ENCODE measurements at places on chromosomes 16 and 17. TPM values are rescaled to one million over a fixed set of nuclear protein-coding genes. Genes with fewer than 3 reads are reported as not detected.

DNA sequence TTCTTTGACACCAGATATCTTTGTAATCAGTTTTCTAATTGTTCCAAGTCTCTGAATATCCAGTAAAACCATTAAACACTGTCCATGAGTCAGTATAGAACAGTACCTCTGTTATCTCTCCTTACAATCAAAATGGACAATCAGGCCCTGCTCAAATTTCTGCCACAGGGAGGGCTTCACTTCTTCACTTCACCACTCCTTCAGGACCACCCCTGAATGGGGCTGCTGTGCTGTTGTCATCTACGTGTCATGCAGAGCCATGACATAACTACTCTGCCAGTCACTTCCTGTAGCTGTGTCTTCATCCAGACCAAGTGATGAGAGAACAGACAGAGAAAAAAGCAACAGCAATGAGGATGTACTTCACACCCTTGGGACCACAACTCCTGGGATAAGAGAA lies 116.9 kb downstream of the TANC2 start:
- no peak for DNase-seq

DNA sequence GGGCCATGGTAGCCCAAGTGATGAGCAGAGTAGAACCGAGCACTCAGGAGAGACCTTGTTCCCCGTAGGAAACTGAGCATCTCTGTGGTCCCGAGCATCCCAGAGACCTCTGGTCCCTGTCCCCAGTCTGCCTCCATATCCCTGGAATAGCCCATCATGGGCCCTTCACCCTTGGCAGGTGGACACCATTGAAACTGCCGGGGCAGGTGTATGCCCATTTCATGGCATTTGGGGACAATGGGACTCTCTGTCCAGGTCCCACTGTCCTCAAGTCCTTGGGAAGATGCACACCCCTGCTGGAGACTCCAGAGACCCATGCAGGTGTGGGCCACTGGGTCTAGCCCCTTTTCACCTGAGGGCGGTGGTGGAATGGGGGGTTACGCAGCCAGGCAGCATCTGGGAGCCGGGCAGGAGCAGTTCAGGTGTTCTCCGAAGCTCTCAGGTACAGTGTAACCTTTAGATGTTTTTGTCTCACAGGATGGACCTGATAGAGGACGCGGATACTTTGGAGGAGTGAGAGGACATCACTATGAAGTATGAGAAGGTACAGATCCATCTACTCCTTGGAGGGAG lies 75.9 kb downstream of the GOSR1 start:
- no peak for DNase-seq

- peak; percentile 81 for DNase-seq
These were observed 97.5 kb downstream of the METRNL start for GRCh38 chr17:83176623-83177583.

GRCh38 chr17:17681187-17681743 lies at the start of gene RAI1:
RAI1 (plus strand) TSS chr17:17681458; CDS start chr17:17792949, 111,491 bp downstream.
- DNase-seq: no peak

DNA sequence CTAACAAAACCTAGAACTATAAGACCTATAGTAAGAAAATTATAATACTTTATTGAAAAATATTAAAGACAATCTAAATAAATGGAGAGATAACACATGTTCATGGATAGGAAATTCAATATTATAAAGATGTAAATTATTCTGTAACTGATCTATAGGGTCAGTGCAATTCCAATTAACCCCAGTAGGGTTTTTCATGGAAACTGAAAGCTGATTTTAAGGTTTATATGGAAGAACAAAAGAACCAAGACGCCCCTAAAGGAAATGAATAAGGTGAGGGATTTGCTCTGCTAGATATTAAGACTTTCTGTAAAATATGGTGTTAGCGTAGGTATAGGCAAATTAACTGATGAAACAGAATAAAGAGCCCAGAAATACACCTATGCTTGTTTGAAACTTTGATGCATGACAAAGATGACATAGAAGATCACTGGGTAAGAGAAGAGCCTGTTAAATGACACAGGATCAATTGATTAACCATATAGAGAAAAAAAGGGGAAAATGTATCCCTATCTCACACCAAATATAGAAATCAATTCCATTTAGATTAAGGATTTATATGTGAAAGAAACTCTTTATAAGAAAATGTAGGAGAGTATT lies 3.0 kb downstream of the ICAM2 start:
- no peak for DNase-seq

- DNase-seq: no peak
These were observed 2.6 kb downstream of the MAP2K3 start for GRCh38 chr17:21286909-21287702.

GRCh38 chr17:44865231-44865660 lies 17.6 kb downstream of the HIGD1B start:
- no peak for DNase-seq

GRCh38 chr16:85132456-85133289 lies 20.4 kb upstream of the CIBAR2 start:
- no peak for DNase-seq

GRCh38 chr17:36631022-36631421 lies 29.6 kb downstream of the MRM1 start:
- no peak for DNase-seq

DNA sequence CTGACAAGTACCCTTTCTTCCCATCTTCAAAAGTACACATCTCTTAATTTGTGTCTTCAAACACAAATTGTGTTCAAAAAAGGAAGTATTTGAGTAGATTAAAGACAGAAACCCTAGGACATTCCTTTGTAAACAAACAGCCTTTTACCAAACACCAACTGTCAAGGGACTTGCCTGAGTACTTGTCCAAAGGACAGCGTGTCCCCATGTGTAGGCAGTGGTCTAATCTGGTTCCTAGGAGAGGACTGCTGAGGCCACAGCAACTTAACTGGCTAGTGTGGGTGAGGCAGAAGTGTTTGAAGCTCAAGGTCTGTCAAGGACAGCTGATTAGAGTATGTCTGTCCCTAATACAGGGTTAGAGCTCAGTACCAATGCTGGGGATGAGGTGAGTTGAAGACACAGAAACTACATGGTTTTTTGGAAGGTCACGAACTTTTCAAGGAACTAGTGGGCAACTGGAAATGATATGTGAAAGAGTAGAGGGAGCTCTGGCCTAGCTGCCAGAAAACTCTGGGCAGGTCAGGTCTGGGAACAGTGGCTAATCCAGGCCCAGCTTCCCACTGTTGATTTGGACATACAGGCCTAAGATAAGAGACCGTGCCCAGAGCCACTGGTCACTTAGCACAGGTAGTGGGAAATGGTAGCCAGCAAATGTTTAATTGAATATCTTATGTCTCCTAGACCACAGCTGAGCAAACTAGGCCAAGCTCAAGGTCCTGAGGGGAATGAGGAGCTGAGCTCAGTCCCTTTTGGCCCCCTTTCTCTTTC lies 10.1 kb downstream of the HMOX2 start:
- DNase-seq: no peak

DNA sequence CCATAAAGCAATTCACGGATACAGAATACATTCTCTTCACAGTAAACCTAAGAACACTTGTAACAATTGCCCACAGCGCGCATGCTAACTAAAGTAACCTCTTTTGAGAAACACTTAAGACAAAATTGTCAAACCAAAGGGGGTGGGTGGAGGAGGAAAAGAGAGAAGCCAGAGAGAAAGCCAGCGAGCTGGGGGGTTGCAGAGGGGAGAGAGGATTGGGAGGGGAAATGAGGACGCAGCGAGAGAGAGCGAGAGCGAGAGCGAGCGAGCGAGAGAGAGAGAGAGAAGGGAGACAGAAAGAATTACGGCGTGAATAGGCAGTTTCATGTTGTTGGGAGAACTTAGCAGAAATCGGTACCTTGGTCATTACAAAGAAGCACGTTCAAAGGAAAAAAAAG lies 1.6 kb upstream of the HOXB7 start:
- no peak for DNase-seq

GRCh38 chr16:48246066-48246465 lies 1.3 kb downstream of the ABCC11 start:
- no peak for DNase-seq

- DNase-seq: no peak
These were observed 2.0 kb downstream of the TRIM47 start for GRCh38 chr17:75876190-75876937.

DNA sequence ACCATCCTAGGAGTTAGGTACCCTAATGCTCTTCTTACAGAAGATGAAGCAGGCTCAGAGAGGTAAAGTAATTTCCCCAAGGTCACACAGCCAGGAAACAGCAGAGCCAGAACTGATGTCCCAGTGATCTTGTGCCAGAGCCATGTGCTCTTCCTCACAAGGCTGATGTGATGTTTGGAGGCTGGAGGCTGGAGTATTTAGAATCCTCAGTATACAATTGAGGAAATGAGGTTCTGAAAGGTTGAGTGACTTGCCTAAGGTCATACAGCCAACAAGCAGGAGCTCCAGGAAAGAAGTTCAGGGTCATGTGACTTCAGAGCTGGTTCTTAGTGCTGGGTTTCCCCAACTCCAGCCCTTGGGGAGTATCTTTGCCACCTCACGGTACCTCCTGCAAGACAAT lies 18.5 kb downstream of the ITPRIPL2 start:
- no peak for DNase-seq

DNA sequence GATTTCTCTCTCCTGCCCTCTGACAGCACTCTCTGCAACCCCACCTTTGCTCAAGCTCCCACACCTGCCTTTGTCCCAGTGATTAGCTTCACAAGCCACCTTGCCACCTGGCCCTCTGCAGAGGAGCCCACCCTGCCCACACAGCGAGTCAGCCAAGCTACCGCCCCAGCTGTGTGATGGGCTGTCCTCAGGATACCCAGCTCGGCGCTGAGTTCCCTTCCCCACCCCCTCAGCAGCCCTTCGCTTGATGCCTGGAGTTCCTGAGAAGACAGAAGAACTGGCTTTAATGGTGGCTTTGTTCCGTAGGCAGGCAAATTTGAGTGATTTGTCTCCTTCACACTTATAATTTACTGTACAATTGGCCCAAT lies 266.4 kb downstream of the CBLN1 start:
- DNase-seq: peak; percentile 91

Gene PRAC2
- not detected for total RNA-seq

Gene SLFN12
- 5.9 TPM for total RNA-seq

Gene TSNAXIP1
- total RNA-seq: not detected

Gene GPR179
- total RNA-seq: not detected

Gene PSMD11
- 46.9 TPM for total RNA-seq

Gene SCO1
- total RNA-seq: 38.8 TPM

Gene HS3ST3A1
- 8.6 TPM for total RNA-seq

Gene TBC1D28
- total RNA-seq: not detected

Gene HOXB5
- total RNA-seq: 0.74 TPM

Data from vagina (tissue), 2 donors.